ENCODE measurements at places on chromosomes 1 and 21.
A peak's percentile ranks its signal among the peaks of the same experiment; 100 is the strongest.

- DNase-seq, result no peak
These were observed 1.1 kb downstream of the RNF187 start for GRCh38 chr1:228488125-228488817.

DNA sequence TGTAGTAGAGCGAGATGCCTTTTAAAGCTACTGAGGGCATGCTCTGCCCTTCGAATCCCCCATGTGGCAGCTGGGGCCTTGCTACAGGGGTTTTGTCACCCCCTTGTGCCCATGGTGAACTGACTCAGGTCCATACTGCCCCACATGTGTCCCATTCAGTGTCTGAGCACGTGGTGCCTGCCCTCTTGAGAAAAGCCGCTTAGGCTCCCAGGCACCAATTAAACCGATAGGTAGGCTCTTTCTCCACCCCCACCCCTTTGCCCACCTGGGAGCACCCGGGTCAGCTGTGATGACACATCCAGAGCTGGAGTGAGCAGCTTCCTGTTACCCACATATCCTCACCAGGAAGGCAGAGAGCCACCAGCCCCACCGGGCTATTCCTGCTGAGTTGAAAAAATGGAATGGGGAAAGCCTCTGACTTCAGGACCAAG, 30.5 kb downstream of the TMCC2 start:
- DNase-seq, result no peak

DNA sequence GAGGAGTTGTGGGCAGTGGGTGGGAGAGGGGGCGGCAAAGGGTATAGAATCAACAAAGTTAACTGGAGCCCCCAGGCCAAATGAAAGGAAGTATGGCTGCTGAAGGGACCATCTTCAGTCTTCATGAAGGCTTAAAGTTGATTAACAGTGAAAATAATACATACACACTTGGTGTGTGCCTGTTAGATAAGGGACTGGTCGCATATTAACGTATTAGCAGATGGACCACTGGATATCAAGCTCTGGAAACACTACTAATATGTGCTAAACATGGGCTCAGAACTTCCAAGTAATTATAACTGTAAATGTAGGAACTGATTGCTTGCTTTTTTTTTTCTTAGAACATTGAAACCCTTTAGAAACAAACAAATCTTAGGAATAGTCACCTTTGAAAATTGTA, 224.7 kb upstream of the KIAA0040 start:
- DNase-seq, result no peak

- DNase-seq, result no peak
These were observed 25.1 kb downstream of the SPSB1 start for GRCh38 chr1:9317591-9318417.

- DNase-seq, result no peak
These were observed 7.1 kb downstream of the NBL1 start for GRCh38 chr1:19651141-19651737.

DNA sequence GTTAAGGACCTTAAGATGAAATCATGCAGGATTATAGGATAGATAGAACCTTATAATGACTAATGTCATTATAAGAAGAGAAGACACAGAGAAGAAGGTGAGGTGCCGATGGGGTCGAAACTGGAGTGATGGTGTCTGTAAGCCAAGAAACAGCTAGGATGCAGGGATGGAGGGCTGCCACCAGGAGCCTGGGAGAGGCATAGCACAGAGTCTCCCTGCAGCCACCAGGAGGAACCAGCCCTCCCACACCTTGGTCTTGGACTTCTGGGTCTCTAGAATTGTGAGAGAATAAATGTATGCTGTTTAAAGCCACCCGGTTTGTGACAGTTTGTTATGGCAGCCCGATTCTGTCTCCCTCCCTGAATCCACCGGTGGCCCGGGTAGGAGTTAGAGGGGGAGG, 337.2 kb upstream of the AJAP1 start:
- DNase-seq, result no peak

GRCh38 chr1:233613252-233614172, at the start of gene KCNK1:
Gene KCNK1, plus strand, starts transcription at chr1:233614106. Its CDS starts 66 bp downstream, at chr1:233614172.
- DNase-seq, result peak; percentile 17

GRCh38 chr1:190176776-190177175, 300.9 kb downstream of the BRINP3 start:
- no peak for DNase-seq

DNA sequence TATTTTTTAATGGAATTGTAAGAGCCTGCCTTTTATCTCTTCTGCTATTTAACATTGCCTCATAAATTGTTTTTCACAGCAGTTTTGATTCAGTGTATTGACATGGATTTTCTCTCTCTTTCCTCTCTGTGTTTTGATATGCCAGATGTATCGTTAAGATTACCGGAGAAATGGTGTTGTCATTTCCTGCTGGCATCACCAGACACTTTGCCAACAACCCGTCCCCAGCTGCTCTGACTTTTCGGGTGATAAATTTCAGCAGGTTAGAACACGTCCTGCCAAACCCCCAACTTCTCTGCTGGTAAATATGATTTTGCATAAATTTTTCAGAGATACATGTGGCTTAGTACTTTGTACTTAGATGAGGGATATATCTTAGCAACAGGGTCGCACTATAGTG, 23.1 kb upstream of the DYNLT5 start:
- DNase-seq, result no peak

GRCh38 chr1:209893751-209894150, 44.3 kb upstream of the SYT14 start:
- no peak for DNase-seq

DNA sequence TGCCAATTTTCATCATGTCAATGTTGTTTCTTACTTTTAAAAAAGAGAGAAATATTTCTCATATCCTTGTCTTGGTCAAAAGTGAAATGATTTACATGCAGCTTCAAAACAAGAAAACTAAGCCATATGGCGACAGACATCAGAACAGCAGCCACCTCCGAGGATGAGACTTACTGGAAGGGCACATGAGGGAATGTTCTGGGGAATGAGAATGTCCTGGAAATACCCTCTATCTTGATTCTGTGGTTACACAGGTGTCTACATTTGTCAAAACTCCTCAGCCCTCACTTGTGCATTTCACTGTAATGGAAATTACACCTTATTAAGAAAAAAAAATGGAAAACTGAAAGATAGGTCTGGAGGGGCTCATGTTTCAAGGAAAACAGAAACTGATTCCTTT, 14.2 kb upstream of the ECE1 start:
- no peak for DNase-seq

All from substantia nigra (tissue), 51 donors.